ENCODE measurements at places on chromosomes 16 and 17. TPM values are rescaled to one million over a fixed set of nuclear protein-coding genes. Genes with fewer than 3 reads are reported as not detected.

The BAHCC1 gene
- 1.8 TPM for total RNA-seq

The CCL16 gene
- not detected for total RNA-seq

The TBC1D3H gene
- not detected for total RNA-seq

The ABCA9 gene
- 0.15 TPM for total RNA-seq

The PRR14 gene
- 15.0 TPM for total RNA-seq

The TEX14 gene
- not detected for total RNA-seq

The PRSS8 gene
- 59.2 TPM for total RNA-seq

The CDH3 gene
- total RNA-seq = 506 TPM

Data from hair follicular keratinocyte (primary cell).